ENCODE measurements at places on chromosomes 2 and 18.

DNA sequence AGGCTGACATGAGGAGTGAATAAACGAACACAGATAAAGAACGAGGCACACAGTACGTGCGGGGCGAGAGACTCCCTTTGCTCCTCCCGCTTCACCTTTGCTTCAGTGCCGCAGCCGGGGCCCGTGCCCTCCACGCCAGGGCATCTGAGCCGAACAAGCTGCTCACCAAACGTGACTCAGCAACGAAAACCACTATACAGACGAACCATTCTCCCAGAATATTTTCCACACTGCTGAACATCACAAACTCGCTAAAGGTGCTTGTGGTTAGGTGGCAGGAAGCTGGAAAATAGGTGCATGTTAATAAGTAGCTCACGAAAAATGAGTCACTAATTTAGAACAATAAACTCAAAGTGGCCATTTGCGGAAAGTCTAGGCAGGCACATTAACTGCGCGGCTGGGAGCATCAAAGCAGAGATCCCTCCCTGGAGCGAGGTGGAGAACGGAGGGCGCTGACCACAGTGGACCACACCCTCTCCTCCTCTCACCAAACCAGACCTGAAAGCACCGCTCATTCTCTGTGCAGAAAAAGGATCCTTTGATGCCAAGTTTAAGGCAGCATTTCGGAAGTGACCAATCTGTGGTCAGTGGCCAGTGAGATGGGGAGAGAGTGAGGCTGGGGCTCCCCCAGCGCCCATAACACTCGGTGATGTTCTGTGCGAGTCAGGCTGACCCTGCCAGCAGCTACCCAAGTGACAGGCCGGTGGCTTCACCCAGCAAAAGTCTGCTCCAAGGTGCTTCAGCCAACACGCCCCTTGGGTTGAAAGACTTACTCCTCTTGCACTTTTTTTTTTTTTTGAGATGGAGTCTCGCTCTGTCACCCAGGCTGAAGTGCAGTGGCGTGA lies 153.2 kb downstream of the HDAC4 start:
- DNase-seq = no peak

DNA sequence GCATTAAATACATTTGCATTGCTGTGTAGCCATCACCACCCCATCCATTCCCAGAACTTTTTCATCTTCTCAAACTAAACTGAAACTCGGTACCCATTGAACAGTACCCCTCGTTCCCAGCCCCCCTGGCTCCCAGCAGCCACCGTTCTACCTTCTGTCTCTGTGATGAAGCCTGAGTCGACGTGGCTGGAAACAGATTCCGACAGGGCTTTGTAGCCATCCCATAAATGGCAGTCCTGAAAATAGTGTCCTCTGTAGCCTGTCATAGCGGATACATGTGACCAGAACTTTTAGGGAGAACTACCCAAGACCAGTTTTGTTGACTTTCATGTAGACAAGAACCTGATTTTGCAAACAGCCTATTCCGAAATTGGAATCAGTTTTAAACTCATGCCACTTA lies 59.1 kb downstream of the TSHZ1 start:
- DNase-seq = no peak

GRCh38 chr2:24552836-24553235 lies 61.8 kb downstream of the NCOA1 start:
- DNase-seq = no peak

GRCh38 chr18:25298853-25299274 lies 53.1 kb downstream of the ZNF521 start:
- DNase-seq = no peak

DNA sequence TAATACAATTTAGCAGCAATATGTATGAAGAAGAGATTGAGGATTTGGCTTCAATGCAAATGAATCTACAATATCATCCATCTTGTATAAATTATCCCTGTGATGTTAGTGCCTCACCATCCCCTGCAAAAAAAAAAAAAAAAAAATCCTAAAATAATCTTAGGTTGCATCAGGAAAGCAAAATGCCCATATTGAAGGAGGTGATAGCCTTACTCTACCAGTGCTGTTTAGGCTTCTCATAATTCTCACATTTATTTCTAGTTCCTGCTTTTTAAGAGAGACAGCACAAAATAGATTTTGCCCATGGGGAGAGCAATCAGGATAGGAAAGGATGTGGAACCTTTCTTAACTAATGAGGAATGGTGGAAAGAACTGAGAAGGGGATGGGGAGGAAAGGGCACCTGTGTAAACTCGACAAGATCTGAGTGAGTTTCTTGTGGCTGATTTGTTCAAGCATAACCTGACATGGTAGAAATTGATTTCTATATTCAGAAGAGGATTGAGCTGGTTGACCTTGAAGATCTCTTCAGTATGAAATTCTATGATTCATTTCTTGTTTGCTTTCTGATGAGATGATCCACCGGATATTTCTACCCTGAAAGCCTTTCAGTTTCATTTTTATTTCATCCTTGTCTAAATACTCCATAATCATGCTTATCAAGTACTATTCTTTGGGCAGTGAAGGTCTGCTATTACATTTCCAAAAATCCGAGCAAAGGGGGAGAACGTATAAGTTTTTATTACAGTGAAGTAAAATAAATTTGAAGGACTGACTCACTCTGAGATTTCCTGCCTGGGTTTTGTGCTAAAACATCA lies 391.2 kb downstream of the PTPRM start:
- DNase-seq = no peak

- DNase-seq = no peak
These were observed 10.2 kb downstream of the LCLAT1 start for GRCh38 chr2:30457296-30457695.

DNA sequence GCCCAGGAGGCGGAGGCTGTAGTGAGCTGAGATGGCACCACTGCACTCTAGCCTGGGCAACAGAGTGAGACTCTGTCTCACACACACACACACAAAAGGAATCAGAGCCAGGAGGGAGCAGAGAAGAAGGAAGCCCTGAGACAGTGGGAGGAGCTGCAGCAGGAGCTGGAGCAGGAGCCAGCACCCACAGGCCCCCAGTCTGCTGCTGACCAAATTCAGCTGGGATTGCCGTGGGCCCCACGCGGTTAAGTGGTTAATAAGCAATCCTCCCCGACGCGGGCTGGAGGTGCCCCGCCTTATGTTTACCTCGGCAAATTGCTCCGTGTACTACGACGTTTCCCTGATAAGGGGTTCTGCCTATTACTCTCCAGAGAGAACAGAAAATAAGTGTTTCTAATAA lies 265.3 kb downstream of the TWIST2 start:
- DNase-seq = peak; percentile 21

- no peak for DNase-seq
These were observed 66.8 kb downstream of the TET3 start for GRCh38 chr2:74051504-74051903.

- DNase-seq = no peak
These were observed 31.1 kb upstream of the PNO1 start for GRCh38 chr2:68126561-68126960.

- no peak for DNase-seq
These were observed 2.5 kb upstream of the ANO7 start for GRCh38 chr2:241185961-241186360.

DNA sequence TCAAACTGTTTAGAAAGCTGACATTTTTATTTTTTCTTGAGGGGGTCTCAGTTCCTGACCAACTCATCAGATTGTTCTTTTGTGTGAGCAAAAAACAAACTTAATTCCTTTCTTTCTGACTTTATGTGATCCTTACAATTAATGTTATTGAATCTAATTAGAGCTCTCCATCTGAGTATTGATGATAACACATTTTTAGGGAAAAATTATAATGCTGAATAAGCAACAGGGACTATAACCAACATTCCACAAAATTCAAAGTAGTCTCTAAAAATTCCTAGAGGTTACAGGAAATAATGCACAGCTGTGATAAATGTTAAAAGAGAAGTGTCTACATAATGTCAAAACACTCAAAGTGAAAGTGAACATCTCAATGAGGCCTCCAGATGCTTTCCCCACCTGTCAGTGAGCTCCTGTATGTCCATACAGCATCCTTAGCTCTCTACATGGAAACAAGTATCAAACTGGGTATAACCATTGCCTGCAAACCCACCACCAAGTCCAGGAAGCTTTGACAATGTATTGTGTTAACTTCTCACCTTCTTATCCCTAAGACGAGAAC lies 786.0 kb upstream of the SLC39A10 start:
- DNase-seq = no peak

- no peak for DNase-seq
These were observed 3.3 kb upstream of the SLC66A2 start for GRCh38 chr18:79954791-79955190.

DNA sequence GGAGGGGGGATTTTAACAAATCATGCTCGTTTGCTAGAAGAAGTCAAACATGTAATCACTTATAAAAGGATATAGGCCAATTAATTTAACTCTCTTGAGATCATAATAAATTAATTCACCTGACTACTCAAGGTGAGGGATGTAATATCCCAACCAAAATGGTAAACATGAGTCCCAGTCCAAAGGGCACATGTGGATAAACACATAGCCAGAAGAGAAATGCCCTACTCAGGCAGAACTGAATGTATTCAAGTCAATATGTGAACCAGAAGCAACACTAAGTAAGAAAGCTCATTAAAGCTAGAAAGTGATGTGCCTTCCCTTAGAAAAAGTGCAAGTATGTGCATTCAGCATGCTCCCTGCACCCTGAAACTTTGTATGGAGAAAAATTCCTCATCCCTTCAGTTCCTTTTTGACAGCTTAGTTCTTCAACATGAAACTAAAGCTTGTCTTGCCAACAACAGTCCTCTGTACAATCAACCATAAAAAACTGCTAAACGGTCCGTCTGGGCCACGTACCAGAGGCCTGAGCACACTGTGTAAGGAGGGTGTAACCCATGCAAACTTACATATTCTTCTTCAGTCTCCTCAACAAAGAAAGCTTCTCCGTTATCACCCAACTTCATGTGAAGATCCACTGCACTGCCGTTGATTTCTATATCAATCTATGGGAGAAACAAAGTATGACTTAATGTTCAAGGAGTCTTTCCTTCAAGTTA lies 58.9 kb downstream of the LPIN2 start:
- DNase-seq = no peak

- no peak for DNase-seq
These were observed 116.9 kb downstream of the METTL8 start for GRCh38 chr2:171316755-171317337.

- no peak for DNase-seq
These were observed 130.7 kb downstream of the CCBE1 start for GRCh38 chr18:59566533-59566971.

DNA sequence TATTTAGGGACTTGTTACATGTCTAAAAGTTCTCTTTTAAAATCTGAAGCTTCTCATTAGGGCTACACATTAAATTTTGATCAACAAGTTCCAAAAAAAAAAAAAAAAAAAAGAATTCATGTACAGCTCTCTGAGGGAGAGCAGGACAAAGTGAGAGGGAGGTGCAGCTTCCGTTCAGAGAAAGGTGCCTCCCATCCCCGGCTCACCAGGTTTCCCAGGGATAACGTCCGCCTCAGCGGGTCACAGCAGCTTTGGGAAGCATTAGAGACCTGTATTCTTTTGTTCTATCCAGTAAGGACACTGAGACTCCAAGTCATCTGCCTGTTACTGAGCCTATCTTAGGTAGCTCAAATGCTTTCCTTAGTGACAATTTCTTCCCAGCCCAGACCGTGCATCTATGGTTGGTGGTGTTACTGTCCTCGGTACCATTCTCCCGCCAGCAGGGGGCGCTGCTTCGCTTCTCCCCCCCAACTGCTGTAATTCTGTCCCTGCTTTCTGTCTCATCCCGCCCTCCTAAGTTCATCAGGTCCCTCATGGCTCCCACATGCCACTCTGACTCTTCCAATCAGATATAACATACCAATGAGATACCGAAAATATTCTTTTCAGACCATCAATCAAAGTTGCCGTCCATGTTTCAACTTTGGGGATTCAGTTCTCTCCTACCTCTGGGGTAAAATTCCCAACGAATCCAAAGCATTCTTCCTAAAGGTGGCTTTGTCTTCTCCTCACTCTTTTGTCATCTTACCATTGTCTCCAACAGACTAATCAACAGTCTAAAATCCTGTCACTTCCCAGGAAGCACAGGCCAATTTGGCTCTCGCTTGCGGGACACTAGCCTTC lies 466.5 kb downstream of the METTL4 start:
- no peak for DNase-seq

DNA sequence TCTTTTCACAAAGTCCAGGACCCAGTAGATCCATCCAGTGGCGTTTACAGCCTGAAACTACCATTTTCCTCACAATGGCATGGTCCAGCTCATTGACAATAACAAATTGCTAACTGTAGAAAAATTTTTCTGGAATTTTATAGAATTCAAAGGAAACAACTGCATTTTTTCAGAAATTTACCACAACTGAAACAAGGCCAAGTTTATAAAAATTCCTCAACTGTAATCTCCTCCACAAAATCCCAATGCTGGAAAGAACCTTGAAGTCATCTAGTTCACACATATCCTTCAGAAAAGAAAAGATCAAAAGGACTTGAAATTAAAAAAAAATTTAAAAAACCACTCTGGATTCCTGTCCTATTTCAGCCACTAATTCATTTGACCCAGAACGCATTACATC lies 226.0 kb upstream of the CTAGE1 start:
- no peak for DNase-seq

DNA sequence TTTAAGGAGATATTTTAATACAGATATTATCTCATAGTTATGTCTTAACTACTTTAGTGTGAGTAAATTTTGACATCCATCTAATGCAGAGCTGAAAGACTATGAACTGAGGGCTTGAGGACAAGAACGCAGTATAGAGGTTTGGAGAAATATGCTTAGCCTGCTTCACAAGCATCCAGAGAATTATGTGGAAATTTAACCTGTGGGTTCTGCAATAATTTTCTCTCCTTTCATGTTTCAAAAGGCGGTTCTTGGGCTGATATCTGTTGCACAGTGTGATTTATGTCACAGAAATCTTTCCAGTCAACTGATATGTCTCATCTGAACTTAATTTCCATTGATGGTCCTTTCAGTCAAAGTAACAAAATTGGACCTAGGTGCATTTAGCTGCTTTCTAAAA lies 371.9 kb upstream of the VRK2 start:
- no peak for DNase-seq

DNA sequence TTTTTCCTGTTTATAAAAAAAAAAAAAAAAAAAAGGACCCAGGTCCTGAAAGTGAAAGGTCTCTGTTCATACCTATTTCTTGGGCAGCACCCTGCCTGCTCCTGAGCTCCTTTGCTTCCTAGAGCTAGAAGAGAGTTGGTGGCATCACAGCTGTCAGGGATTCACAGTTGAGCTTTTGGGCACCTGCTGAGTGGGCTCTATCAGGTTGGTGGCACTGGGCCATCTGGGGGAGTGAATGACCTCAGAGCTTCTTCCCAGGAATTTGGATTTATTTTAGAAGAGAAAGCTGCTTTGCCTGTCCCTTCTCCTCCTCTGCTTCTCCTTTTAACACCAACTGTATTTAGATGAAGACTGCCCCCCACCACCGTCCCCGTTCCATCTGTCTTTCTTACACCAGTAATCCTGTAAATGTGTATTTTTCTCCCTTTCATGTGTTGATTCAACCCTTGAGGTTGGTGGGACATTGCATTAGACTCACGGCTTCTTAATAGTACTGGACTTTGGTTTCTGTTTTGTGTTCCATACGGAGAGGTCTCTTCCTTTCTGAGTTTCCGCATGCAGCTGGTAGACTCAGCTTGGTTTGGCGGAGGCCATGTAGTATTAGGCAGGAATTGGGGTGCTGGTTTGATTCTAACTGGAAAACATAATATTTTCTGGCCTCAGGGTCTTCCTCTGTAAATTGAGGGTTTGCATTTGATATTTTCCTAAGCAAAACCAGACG lies 7.6 kb upstream of the MGAT5 start:
- DNase-seq = no peak
